ENCODE measurements at places on chromosomes 1 and 21.

DNA sequence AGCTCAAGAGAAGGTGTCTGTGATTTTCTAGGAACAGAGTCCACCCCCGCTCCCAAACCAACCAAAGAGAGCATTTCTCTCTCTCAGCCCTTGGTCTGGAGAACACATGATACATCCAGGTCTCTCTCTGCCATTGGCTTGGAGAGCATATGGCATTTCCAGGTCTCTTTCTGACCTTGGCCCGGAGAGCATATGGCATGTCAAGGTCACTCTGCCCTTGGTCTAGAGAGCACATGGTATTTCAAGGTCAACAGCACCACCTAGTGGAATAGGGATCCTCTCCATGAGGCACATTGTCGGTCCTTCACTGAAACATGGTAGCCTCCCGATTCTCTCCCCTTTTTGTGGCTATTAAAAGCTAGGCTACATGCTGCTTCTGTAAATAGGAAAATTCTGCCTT is 437.7 kb upstream of the OLFM3 start:
- DNase-seq: no peak

GRCh38 chr1:176557543-176558258 is 94.7 kb downstream of the PAPPA2 start:
- DNase-seq: no peak

- no peak for DNase-seq
These were observed 13.6 kb downstream of the SLC26A9 start for GRCh38 chr1:205929496-205930194.

DNA sequence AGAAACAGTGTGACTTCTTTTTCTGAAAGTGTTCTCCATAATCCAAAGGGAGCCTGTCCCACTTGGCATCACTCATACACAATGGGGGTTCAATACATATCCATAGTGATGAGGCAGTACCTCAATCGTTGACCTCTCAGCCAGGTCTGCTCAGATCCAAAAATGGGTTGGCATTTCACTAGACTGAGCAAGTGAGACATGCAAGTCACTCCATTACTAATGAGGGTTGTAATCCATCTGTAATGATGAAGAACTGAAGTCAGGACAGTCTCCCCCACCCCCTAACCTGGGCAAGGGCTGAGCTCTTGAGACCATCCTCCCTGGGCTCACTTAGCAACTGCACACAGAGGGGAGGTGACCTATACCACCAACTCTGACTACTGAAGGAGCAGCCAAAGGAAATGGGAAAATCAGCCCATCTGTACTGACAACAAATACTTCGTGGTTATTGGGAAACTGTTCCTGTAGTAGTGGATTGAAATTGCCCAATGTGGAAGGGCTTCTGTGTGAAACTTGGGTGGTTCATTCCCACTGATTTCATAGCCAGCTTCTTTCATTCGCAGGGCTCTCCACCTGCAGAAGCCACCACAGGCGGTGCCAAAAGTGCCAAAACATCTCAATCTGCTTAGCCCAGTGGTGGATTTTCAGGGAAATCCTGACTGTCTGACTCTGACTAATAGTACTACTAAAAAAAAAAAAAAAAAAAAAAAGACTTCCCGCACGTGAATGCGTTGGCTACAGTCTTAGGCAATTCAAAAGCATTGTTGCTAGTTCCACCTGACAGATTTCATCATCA is 5.0 kb downstream of the NGF start:
- peak; percentile 79 for DNase-seq

GRCh38 chr1:87044840-87045239 is 130.4 kb downstream of the HS2ST1 start:
- no peak for DNase-seq

GRCh38 chr1:185045814-185046492 is 595 bp downstream of the RNF2 start:
- DNase-seq: peak; percentile 23

DNA sequence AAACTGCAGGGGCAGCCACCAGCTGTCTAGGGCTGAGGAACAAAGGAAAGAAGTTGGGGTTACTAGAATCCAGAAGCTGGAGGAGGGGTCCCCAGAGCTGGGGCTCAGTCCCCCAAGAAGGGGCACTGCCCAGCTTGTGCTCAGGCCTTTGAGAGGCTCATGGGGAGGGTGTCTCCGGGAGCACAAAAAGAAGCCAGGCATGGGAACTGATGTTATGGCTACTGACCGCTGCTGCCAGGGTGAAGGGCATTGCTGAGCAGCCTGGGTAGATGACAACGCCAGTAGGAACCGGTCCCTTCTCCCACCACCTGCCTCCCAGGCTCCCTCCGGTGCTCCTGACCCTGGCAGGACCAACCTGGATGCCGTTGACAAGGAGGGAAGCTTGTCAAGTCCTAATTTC is 762.5 kb upstream of the TPTE start:
- DNase-seq: no peak

DNA sequence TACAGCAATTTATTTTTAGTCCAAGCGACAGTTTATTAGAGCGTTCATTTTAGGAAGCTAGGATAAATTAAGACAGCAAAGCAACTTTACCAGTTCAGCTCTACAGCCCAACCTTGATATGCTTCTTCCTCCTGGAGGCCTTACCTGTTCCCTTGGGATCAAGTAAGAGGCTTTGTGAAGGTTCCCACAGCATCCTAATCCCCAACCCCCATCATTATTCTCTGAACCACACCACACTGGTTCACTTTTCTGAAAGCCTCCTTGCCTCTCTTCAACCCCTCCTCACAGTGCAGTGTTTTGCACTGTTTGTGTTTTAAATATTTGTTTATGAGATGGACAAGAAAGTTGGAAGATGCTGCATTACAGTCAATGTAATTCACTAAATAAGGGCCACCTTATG is 126.3 kb upstream of the CXADR start:
- DNase-seq: no peak

DNA sequence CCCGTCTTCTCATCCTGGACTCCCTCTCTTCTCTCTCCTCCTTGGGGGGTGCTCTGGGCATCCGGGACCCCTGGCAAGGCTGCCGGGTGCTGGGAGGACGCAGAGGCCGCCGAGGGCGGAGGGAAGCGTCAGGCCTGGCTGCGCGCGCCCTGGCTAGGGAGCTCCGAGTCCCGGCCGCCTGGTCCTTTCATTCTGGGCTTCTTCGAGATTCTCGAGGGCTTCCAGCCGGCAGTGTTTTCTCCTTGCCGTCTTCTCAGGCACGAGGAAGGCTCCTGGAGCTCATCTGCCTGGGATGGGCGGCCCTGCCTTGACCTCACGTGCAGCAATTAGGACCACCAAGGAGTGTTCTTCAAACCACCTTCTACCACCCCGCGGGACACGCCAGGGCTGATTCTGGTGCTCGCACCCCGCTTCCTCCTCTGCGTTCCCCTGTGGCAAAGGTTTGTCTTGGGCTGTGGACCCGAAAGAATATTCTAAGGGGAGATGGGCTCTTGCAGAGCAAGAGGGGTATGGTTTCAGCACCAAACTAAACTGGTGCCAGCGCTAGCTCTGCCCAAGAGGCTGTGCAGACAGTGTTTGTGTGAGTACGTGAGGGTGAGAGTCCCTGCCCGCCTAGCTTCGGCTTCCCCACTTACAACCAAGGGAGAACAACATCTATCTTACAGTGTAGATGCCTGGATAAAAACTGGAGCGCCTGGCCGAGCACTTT is 36.5 kb downstream of the PIK3CD start:
- peak; percentile 36 for DNase-seq

DNA sequence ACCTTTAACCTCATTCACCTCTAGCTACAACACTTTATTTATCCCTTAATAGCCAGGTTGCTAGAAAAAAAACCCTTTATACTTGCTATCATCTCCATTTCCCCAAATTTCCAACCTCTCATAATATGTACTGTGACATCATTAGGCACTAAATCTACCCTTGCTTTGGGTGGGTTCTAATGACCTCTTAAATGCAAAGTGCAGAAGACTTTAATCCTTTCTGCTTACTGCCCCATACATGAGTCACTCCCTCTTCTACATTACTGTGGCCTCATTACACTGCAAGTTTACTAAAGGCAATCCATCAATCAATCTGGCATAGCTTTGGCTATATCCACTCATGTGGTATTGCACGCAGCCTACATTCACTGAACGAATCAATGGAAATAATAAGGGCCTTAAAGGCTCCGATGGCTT is 353.3 kb downstream of the SMYD3 start:
- peak; percentile 58 for DNase-seq

- no peak for DNase-seq
These were observed 58.0 kb upstream of the PDC start for GRCh38 chr1:186518822-186519381.

DNA sequence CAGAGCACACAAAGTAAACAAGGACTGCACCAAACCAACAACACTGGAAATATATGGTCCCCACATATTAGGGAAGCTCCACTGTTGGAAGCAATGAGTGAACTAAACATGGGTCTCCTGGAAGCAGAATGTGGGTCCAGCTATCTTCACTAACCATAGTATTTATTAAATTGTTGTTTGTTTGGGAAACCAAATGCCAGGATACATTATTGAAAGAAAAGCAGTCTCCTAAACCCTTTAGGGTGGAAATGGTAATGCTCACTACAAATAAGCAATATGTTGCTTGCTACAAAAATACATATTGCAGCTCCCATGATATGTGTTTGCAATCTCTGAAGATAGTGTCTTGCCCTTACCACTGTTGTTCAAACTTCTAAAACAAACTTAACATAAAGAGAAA is 2.2 kb downstream of the NEGR1 start:
- DNase-seq: no peak

- DNase-seq: no peak
These were observed 62.3 kb downstream of the GPR137B start for GRCh38 chr1:236204656-236205055.

DNA sequence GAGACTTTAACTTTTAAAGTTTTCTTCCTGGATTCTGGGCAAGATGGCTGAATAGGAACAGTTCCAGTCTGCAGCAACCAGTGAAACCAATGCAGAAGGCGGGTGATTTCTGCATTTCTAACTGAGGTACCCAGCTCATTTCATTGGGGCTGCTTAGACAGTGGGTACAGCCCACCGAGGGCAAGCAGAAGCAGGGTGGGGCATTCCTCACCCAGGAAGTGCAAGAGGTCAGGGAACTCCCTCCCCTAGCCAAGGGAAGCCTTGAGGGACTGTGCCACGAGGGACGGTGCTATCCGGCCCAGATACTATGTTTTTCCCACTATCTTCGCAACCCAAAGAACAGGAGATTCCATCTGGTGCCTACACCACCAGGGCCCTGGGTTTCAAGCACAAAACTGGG is 121.0 kb downstream of the VAV3 start:
- DNase-seq: no peak

DNA sequence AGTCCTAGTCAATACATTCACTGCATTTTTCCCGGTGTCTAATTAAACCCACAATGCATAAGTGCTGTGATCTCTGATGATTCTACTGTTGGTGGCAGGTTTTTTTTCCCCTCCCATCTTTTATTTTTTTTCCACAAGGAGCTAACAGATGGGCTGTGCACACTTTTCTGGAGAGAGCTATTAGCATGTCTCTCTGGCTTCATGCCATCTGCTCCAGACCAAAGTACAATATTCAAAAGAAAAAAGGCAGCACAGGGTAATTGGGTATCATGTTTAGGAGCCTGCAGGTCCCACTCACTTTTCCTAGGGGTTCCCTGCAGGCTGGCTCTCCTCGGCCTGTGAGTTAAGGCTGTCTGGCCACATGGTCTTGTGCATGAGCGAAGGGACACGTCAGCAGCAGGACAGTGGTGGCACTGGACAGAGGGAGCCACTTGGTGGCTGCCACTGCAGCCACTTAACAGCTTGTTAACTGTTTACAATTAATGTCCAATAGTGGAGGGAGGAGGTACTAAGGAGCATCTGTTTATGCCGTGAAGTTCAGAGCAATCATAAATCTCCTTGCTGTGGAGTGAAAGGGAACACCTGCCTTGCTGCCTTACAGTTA is 53.5 kb upstream of the C8B start:
- no peak for DNase-seq

- no peak for DNase-seq
These were observed 311.3 kb downstream of the TGFB2 start for GRCh38 chr1:218656301-218657037.

DNA sequence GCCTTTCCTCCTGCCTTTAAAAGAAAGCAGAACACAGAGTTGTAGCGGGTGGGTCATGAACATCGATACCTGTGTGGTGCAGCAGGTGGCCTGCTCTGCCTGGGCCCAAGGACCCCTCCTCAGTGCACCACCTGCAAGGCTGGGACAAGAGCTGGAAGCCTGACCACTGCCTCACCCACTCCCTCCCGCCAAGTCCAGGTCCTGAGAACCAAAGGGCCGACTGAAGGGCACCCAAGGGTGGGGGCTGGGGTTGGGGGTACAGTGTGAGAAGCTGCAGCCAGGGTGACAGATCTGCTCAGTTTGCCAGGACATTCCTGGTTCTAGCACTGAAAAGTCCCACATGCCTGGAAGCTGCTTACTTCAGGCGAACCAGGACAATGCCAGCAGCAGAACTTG is 36.1 kb downstream of the NTPCR start:
- DNase-seq: no peak

- DNase-seq: no peak
These were observed 24.2 kb downstream of the OLFML2B start for GRCh38 chr1:161999301-162000052.

DNA sequence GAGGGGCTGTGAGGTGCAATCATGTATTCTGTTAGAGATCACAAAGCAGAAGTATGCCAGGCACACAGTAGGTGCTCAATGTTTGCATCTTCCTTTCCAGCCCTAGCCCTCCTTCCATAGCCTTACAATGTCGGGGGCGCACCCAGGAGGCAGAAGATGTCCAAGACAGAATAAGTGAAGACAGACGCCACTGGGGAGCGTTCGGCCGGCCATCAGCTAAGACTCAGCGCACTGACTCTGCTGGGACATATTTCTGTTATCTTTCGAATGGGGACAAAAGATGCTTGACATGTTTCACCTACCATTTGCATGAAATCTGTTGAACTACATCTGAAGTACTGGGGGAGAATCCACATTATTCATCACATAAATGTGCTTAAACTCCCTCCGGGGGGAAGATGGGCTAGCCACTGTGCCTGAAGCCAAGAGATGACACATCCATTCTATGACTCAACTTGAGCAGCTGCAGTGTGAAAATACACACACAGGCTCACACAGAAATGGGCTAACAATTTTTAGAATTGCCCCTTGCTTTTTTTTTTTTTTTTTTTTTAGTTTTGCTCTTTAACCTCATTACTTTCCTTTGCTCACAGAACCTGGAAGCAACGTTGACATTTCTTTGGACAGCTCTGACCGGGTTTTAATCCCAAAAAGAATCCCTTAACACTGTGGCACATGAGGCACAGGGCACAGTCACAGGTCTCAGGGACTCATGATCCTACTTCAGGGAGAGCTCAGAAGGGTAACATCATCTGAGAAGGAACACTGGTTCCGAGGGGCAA is 7.9 kb downstream of the TIAM1 start:
- DNase-seq: peak; percentile 97

- no peak for DNase-seq
These were observed 49.8 kb upstream of the MROH9 start for GRCh38 chr1:170885551-170885950.
